ENCODE measurements at places on chromosomes 4 and X. TPM values are rescaled to one million over a fixed set of nuclear protein-coding genes. Genes with fewer than 3 reads are reported as not detected.
A peak's percentile ranks its signal among the peaks of the same experiment; 100 is the strongest.

Gene CSN1S1
- total RNA-seq, result not detected

Gene PABPC1L2B
- total RNA-seq, result not detected

Gene SULT1E1
- 2.3 TPM for total RNA-seq

Gene CRLF2
- total RNA-seq, result under 0.01 TPM

Gene PRRG1
- 14.2 TPM for total RNA-seq

Gene CWH43
- not detected for total RNA-seq

DNA sequence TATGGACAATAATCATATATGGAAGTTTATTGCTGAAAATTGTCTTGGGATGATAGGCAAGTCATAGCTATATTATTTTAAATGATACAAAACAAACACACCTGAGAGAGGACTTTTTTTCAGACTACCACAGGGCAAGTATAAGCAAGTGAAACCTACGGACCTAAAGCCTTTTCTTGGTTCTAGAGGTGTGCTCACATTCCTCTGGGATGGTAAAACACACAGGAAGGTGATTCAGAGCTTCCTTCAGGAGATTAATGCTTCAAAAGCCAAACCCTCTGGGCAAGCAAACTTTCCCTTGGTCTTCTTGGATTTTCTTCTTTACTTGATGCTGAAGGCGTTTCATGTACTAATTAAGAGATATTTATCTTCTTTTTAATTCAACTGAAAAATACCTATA lies 60.1 kb upstream of the ACSL4 start:
- DNase-seq, result no peak

DNA sequence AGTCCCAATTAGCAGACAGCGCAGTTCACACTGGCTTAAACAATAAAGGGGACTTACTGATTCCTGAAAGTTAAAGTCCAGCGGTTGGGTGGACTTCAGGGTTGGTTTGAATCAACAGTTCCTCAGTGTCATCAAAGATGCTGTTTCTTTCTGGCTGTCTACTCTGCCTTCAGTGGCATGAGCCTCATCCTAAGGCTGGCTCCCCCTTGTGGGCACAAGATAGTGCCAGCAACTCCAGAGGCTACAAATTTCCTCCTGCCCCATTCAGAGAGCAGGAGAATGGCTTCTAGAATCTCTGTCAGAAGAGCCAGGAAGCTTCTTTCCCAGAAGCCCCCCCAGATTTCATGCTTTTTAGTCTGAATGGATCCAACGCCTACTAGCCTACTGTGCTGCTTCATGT lies 82.4 kb upstream of the MTM1 start:
- DNase-seq, result peak; percentile 59

DNA sequence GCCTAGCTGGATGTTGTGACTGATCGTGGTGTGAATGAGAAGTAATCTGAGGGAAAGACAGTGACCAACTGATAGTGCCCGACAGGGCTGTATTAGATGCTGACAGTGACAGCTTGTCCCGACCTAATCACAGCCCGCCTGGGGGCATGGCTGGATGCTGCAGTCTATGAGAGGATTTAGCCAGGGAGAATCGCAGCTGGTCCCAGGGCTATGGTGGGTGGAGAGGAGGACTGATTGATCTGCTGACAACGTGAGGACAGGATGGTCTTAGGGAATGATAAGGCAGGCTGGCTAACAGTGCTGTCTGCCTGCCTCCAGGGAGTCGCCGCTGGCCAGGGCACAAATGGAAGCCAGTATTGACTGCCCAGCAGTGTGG lies 621 bp upstream of the SUV39H1 start:
- no peak for DNase-seq

- DNase-seq, result no peak
Observed at GRCh38 chrX:17587366-17587765, 149.9 kb upstream of the SCML1 start.

DNA sequence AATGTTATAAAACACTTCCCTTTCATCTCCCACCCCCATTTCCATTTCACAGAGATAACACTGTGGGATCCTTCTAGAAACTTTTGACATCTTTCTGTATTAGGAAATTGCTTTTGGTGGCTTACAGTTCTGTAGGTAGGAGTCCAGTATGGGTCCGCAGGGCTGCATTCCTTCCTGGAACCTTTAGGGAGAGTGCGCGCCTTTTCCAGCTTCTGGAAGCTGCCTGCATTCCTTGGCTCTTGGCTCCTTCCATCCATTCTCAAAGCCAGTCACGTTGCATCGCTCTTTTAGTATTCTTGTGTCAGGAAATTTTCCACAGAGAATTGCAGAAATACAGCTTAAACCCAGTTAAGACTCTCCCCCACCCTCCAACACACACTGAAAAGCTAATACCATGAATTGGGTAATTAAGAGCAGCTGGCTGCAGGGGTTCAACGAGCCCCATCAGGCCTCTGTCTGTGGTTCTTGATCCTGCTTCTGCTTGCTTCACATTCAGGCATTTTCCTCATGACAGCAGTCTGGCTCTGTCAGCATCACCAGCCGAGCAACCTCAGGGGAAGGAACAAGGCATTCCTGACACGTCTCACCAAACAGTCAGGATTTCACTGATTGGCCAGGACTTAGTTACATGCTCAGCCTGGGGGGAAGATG lies 48.8 kb downstream of the SEPTIN11 start:
- DNase-seq, result no peak

DNA sequence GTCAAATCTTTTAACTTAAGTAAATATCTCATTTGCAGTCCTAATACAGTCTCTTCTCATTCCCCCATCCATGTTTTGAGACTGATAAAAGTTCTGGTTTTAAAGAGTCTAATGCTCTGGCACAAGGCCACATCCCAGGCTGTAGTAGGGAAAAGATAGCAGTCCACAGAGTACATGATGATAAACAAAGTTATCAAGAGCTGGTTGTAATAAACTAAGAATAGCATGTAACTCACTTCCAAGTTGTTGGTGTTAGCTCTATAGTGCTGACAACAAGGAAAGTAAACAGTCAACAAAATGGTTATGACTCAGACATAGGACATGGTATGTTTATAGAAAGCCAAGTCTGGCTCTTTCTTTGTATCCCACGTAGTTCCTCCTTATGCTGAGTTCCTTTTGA lies 21.8 kb upstream of the AREG start:
- no peak for DNase-seq

- DNase-seq, result peak; percentile 14
Observed at GRCh38 chrX:120514236-120514635, 45.1 kb upstream of the LAMP2 start.

GRCh38 chr4:157075811-157076577 lies at the start of gene GLRB:
Gene GLRB (plus strand): TSS chr4:157076150. CDS start chr4:157078025, 1,875 bp downstream.
- DNase-seq, result peak; percentile 56

GRCh38 chr4:78797777-78798284 lies 21.7 kb downstream of the BMP2K start:
- no peak for DNase-seq

- DNase-seq, result no peak
Observed at GRCh38 chrX:17737986-17738713, 857 bp downstream of the SCML1 start.

Data from dermis microvascular lymphatic vessel endothelial cell (primary cell).